ENCODE measurements at places on chromosomes 2 and 18. TPM values are rescaled to one million over a fixed set of nuclear protein-coding genes. Genes with fewer than 3 reads are reported as not detected.

Gene KCNJ3
- total RNA-seq: not detected

Gene EMILIN2
- 10.3 TPM for total RNA-seq

Gene AQP12B
- total RNA-seq: not detected

Gene PDE6D
- total RNA-seq: 16.4 TPM

Gene SLC35F6
- 26.7 TPM for total RNA-seq

Gene GRHL1
- 0.19 TPM for total RNA-seq

Gene TWSG1
- total RNA-seq: 144 TPM

Gene PPIG
- 24.8 TPM for total RNA-seq

Gene POLR1B
- total RNA-seq: 13.5 TPM

Measured in aortic smooth muscle cell (primary cell).